Activated effector memory CD4-positive, alpha-beta T cell treated with Interleukin-2 at 50 U/mL for 16 hours (primary cell): ENCODE measurements at places on chromosomes 2 and 18.

GRCh38 chr2:187307606-187308005 is 140.4 kb downstream of the CALCRL start:
- no peak for DNase-seq

DNA sequence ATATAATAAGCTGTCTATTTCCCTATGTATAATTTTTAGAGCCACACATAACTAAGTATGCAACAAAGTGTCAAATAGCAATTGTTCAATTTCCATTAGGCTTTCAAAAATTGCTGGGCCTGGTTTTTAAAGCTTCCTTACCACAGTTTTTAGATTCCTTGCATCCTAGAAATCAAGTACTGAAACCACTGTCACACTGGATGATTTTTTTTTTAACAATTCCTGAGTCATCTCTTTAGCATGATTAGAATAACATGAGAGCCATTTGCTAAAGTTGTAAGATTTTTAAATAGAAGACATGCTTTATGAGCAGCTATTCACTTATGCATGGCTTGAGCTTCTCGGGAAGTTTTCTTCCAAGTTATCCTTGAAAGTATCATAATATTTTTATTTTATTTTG is 319.5 kb upstream of the NXPH2 start:
- no peak for DNase-seq

- no peak for DNase-seq
Measured at GRCh38 chr2:154850532-154850931, 152.0 kb downstream of the KCNJ3 start.

DNA sequence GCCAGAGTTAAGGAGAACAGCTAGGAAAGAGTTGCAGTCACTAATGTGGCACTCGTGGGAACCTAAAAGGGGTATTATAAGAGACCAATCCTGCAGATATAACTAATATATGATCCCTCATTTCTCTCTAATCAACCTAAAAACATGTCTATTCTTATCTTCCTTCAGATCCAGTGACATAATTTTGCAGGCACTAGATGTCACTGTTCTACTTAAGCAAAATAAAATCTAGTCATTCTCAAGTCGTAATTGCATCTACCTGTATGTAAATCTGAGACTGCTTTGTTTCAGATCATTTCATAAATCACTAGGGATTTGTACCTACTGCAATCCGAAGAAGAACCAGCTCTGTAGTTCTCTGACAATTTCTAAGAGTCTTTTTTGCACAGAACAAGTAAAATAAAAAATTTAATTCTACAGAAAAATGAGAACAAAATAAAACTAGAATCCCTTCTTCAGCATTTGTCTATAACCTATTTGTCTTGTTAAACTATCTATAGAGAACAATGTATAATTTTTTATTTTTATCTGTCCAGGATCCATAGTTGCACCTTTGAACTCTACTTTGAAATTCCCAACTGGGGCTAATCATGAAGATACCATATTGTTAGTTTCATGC is 56.5 kb upstream of the ERBB4 start:
- no peak for DNase-seq
